ENCODE measurements at places on chromosomes 11 and 22.

- H3K27me3 ChIP-seq, result no peaks in the 10 kb centered on the region
- H3K27ac ChIP-seq, result no peak overlapping the region
- H3K36me3 ChIP-seq, result peaks cover 2% of the 10 kb centered on the region
- no peak for DNase-seq
- H3K4me1 ChIP-seq, result no peaks in the 10 kb centered on the region
Measured at GRCh38 chr22:29457730-29458129, 19.3 kb downstream of the RFPL1 start.

GRCh38 chr11:57515332-57516060, at the start of gene SLC43A1:
Gene SLC43A1, minus strand, starts transcription at chr11:57515702. Its CDS starts 1,591 bp downstream, at chr11:57514111.
- no peaks in the 10 kb centered on the region for H3K27me3 ChIP-seq
- H3K27ac ChIP-seq, result peak within 1 kb of the TSS; percentile 95
- DNase-seq, result no peak

DNA sequence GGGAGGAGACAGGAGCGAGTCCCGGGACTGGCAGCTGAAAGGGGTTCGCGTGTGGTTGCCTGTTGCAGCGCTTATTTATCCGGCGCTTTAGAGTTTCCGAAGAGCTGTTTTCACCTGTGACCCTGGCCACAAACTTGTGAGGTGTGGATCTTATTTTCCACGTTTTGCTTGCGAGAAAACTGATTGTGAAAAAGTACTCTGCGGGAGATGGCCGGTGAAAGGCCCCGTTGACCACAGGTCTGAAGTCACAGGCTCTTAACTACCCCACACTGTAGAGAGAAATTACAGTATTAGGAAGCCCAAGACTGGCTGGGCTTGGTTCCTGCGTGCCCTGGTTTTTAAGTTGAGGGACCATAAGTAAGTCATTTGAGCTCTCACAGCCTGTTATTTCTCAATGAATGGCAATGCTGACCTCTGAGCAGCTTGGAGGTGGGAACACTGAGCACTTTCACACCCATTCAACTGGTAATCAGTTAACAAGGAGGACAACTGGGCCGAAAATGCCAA, 379 bp upstream of the RAB38 start:
- peak overlapping the region; percentile 70 for H3K4me3 ChIP-seq
- H3K4me1 ChIP-seq, result peaks cover 21% of the 10 kb centered on the region
- H3K36me3 ChIP-seq, result no peaks in the 10 kb centered on the region
- DNase-seq, result no peak
- peak overlapping the region; percentile 64 for H3K27ac ChIP-seq

DNA sequence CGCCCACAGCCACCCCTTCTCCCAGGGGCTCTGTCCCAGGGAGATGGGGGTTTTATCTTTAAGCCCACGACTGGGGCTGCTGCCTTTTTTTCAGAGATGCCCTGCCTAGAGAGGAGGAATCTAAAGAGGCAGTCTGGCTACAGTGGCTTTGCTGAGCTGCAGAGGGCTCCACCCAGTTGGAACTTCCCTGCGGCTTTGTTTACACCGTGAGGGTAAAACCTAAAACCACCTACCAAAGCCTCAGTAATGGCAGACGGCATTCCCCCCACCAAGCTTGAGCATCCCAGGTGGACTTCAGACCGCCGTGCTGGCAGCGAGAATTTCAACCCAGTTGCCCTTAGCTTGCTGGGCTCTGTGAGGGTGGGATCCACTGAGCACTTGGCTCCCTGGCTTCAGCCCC, 535.8 kb downstream of the NELL1 start:
- H3K27me3 ChIP-seq, result no peaks in the 10 kb centered on the region
- H3K4me1 ChIP-seq, result no peaks in the 10 kb centered on the region
- no peak for DNase-seq
- no peaks in the 10 kb centered on the region for H3K36me3 ChIP-seq

- no peak overlapping the region for H3K4me3 ChIP-seq
- H3K27me3 ChIP-seq, result peaks cover 64% of the 10 kb centered on the region
- no peaks in the 10 kb centered on the region for H3K36me3 ChIP-seq
- DNase-seq, result no peak
Measured at GRCh38 chr11:20038412-20038811, 121.9 kb downstream of the DBX1 start.

DNA sequence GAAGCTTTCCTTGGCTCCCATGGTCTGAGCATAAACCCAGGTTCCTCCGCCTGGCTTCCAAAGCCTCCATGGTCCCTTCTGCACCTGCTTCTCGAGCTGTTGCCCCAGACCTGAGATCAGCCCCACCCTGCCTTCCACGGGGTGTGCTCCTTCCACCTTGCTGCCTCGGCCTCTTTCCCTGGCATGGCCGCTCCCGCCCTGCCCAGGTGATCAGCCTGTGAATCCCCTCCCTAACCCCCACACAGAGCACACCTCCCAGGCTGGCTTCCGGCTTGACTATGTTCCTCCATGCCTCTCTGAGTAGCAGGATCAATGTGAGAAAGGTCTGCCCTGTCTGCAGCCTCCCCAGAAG, 2.7 kb upstream of the PPP6R3 start:
- no peak for DNase-seq
- H3K4me1 ChIP-seq, result peaks cover 14% of the 10 kb centered on the region
- H3K36me3 ChIP-seq, result peaks cover 18% of the 10 kb centered on the region
- H3K4me3 ChIP-seq, result no peak overlapping the region

GRCh38 chr11:105005451-105005845, 17.5 kb downstream of the CASP5 start:
- H3K4me1 ChIP-seq, result peaks cover 8% of the 10 kb centered on the region
- no peak overlapping the region for H3K27ac ChIP-seq
- H3K27me3 ChIP-seq, result no peaks in the 10 kb centered on the region
- H3K36me3 ChIP-seq, result no peaks in the 10 kb centered on the region

- H3K4me3 ChIP-seq, result no peak overlapping the region
- no peak overlapping the region for H3K27ac ChIP-seq
- H3K27me3 ChIP-seq, result peaks cover 36% of the 10 kb centered on the region
- DNase-seq, result no peak
- H3K4me1 ChIP-seq, result no peaks in the 10 kb centered on the region
Measured at GRCh38 chr22:47850644-47851151, 1088.2 kb downstream of the TBC1D22A start.

- H3K36me3 ChIP-seq, result no peaks in the 10 kb centered on the region
- no peak for DNase-seq
- no peak overlapping the region for H3K4me3 ChIP-seq
- no peak overlapping the region for H3K27ac ChIP-seq
Measured at GRCh38 chr11:36309779-36310178, 13.7 kb downstream of the PRR5L start.

DNA sequence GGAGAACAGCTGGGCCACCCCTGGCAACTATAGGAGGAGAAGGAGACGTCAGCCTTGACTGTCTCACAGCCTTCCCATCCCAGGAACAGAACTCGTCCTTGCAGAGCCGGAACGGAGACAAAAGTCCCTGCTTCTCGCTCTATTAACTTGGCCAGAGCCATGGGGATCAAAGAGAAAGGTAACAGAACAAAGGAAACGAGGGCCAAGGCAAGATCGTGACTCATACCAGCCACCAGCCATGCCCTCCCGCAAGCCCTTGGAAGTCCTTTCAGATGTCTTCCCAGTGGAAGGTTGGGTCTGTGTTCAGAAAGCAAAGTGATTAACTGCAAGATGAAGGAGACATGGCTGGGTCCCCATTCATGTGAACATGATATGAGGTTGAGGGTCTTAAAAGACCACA, 64.7 kb downstream of the PDE2A start:
- no peak overlapping the region for H3K27ac ChIP-seq
- H3K4me1 ChIP-seq, result peaks cover 5% of the 10 kb centered on the region
- H3K27me3 ChIP-seq, result peaks cover 73% of the 10 kb centered on the region
- no peak for DNase-seq
- peaks cover 2% of the 10 kb centered on the region for H3K36me3 ChIP-seq

- H3K4me1 ChIP-seq, result peaks cover 45% of the 10 kb centered on the region
- H3K4me3 ChIP-seq, result peak overlapping the region; percentile 79
- peaks cover 9% of the 10 kb centered on the region for H3K36me3 ChIP-seq
Measured at GRCh38 chr11:61082931-61083531, 19.3 kb upstream of the CD5 start.

- peaks cover 6% of the 10 kb centered on the region for H3K36me3 ChIP-seq
- H3K4me3 ChIP-seq, result no peak overlapping the region
- H3K27me3 ChIP-seq, result no peaks in the 10 kb centered on the region
- no peak for DNase-seq
Measured at GRCh38 chr11:128824191-128825049, 42.7 kb downstream of the KCNJ1 start.

- H3K4me3 ChIP-seq, result no peak overlapping the region
- H3K27ac ChIP-seq, result no peak overlapping the region
- no peaks in the 10 kb centered on the region for H3K4me1 ChIP-seq
- no peaks in the 10 kb centered on the region for H3K27me3 ChIP-seq
- DNase-seq, result no peak
- no peaks in the 10 kb centered on the region for H3K36me3 ChIP-seq
Measured at GRCh38 chr11:122340607-122341290, 224.7 kb upstream of the BLID start.

DNA sequence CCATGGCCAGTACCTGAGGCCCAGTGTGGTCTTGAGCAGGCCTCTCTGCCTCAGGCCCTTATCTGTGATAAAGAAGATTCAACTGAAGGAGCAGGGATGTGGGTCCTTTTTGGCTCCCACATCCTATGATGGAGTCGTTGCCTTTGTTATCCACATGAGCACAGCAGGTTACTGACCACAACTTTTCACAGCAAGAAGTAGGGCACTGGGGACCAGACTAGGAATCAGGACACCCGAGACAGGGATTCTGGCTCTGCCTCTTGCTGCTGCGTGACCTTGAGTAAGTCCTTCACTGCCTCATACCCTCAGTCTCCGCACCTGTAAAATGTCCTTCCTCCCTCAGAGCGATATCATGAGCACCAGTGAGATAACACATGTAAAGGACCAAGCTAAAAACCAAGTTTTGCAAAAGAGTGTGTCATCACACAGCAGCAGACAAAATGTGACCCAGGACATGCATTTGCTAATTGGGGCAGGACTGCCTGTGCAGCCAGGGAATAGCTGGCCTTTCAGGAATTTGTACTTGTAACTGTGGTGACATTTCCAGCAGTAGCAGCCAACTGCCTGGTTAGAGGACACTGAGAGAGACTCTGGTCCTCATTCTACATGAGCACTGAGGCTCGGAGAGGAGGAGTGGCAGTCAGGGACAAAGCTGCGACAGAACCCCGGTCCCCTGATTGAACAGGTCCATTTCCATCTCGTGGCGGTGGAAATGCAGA, 13.2 kb upstream of the SMIM35 start:
- peaks cover 60% of the 10 kb centered on the region for H3K27me3 ChIP-seq
- no peak for DNase-seq
- no peaks in the 10 kb centered on the region for H3K36me3 ChIP-seq
- no peak overlapping the region for H3K27ac ChIP-seq
- H3K4me1 ChIP-seq, result no peaks in the 10 kb centered on the region
- H3K4me3 ChIP-seq, result no peak overlapping the region

Measured in central memory CD8-positive, alpha-beta T cell (primary cell).